ENCODE measurements at places on chromosomes 1 and 21.

GRCh38 chr1:172089768-172090510 is 248.6 kb downstream of the DNM3 start:
- DNase-seq = no peak

GRCh38 chr1:234697015-234697414 is 87.0 kb upstream of the IRF2BP2 start:
- DNase-seq = no peak

GRCh38 chr1:164930241-164930640 is 371.3 kb downstream of the PBX1 start:
- DNase-seq = no peak

- DNase-seq = no peak
These were observed 1.7 kb downstream of the HES4 start for GRCh38 chr1:997993-998744.

Measured in stimulated activated CD8-positive, alpha-beta memory T cell treated with anti-CD3 and anti-CD28 coated beads, Interleukin-15, amount 100 ng/mL, for 24 hours (primary cell).